SJCRH30 (cell line): ENCODE measurements at places on chromosomes 12 and 14. TPM values are rescaled to one million over a fixed set of nuclear protein-coding genes. Genes with fewer than 3 reads are reported as not detected.
A peak's percentile ranks its signal among the peaks of the same experiment; 100 is the strongest.

DNA sequence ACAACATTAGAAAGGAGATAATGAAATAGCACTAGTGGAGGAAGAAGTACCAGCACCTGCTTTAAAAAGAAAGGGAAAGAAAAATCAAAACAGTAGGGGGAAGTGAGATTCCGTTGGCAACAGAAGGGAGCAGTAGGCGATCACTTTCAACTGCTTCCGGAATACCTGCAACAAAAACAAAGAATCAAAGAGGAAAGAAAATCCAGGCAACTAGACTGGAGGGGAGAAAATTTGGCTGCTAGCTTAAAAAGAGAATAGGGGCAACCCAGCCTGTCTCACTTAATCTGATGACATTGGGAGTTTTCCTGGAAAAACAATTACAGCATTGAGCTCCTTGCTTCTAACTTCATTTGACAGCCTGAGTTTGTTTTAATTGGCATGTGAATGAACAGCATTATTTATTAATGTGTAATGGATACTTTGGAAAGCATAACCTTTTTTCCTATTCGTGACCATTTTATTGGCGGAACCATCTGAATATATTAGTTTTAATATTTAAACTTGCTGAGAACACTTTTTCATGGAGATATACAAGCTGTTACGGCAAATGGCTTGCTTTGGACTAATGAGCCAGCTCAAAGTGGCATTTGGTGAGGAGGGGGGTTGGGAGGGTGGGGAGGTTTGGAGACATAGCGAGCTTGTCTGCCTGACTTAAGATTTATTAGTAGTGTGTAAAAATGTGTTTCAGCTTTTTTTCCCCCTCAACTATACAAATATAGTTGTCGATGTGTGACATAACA, 2.5 kb upstream of the DACT1 start:
- H3K36me3 ChIP-seq, result no peaks in the 10 kb centered on the region
- H3K27me3 ChIP-seq, result no peaks in the 10 kb centered on the region
- no peak overlapping the region for H3K27ac ChIP-seq
- DNase-seq, result peak; percentile 4
- H3K4me1 ChIP-seq, result peaks cover 12% of the 10 kb centered on the region

DNA sequence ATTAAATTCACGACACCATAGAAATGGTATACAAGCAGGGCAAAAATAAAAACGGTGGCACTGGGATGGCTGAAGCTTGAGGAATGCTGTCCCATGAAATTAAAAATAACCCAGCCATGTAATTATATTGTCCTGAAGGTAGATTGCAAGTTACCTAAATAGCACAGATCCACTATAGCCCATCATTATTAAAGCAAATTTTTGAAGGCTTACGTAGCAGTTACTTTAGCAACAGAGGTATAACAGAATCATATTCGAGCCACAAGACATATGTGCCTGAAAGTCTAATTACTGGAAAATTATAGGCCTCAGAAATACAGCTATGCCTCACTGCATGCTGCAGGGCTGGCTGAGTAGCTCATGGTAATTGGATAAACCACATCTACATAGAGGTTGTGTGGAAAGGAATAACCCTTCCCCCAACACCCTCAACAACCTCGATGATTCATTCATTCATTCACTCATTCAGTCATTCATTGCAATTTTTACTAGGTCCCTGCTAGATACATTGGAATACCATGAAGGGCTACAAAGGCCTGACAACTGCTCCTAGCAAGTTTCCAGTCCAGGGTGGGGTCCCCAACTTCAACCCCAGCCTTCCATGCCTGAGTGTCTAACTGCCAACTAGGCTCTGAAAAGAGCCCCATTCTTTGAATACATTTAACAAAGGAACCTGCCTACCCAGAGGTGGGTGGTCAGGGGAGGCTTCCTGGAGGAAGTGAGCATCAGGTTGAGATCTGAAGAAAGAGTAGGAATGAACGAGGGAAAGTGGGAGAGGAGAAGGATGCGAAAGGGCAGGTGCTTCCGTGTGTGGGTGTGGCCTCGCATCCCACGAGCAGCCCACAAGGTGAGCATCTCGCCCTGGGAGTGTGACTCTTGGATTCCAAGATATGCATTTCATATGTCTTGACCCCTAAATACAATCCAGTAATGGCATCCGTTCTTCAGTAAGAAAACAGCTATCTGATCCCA, 18.0 kb upstream of the CMKLR1 start:
- H3K36me3 ChIP-seq, result no peaks in the 10 kb centered on the region
- H3K4me3 ChIP-seq, result no peak overlapping the region
- H3K27me3 ChIP-seq, result no peaks in the 10 kb centered on the region
- no peak for DNase-seq
- H3K27ac ChIP-seq, result no peak overlapping the region

DNA sequence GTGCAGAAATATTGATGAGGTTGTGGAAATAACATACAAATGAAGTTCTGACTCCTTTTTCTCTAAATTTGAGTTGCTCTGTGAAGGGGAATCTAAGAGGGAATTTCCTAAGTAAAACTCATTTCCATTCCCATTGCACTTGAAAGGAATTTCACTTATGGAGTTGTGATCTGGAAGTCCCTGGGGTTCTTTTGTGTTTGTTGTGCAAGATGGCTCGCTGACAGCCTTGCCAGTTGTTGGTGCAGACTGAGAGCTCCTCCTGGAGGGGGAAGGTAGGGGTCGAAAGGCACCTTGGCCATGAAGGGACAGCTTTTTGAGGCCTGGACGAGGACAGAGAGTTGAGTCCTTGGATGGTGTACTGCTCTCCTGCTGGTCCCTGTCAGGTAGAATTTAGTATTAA, 72.0 kb downstream of the C12orf56 start:
- H3K27me3 ChIP-seq, result no peaks in the 10 kb centered on the region
- no peaks in the 10 kb centered on the region for H3K36me3 ChIP-seq
- no peaks in the 10 kb centered on the region; the same call in 1 of the 2 replicates for H3K4me1 ChIP-seq
- H3K4me3 ChIP-seq, result no peak overlapping the region

DNA sequence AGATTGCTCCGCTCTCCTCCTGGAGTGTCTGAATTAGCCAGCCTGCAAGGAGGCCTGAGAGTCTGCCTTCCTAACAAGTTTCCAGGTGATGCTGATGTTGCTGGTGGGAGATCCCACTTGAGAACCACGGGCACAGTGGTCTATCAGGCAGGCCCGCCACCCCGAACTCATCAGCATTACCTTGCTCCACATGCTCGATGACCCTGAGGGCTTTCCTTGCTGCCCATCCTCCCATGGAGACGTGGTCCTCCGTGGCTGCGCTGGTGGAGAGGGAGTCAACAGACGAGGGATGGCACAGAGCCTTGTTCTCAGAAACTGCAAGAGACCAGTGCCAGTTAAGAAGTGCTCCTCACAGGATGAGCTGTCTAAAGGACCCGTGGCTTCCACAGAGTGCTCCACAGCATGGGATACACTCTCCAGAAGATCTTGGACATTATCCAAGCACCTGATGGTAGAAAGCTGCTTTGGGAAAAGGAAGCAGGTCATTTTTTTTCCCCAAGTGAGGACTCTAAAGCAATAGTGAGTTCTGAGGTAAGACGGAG, 18.3 kb downstream of the HAL start:
- H3K4me3 ChIP-seq, result no peak overlapping the region
- no peak for DNase-seq
- H3K27me3 ChIP-seq, result no peaks in the 10 kb centered on the region
- H3K27ac ChIP-seq, result no peak overlapping the region
- no peaks in the 10 kb centered on the region for H3K4me1 ChIP-seq

GRCh38 chr14:80973931-80974641, 18.7 kb downstream of the TSHR start:
- H3K36me3 ChIP-seq, result no peaks in the 10 kb centered on the region
- no peak overlapping the region for H3K4me3 ChIP-seq
- peaks cover 5% of the 10 kb centered on the region; the same call in 1 of the 2 replicates for H3K4me1 ChIP-seq
- peak overlapping the region; percentile 40 for H3K27ac ChIP-seq
- no peaks in the 10 kb centered on the region for H3K27me3 ChIP-seq
- DNase-seq, result peak; percentile 63

- H3K4me3 ChIP-seq, result no peak overlapping the region
- H3K36me3 ChIP-seq, result peaks cover 16% of the 10 kb centered on the region
- H3K4me1 ChIP-seq, result peaks cover 6% of the 10 kb centered on the region; the same call in 1 of the 2 replicates
- no peaks in the 10 kb centered on the region for H3K27me3 ChIP-seq
Observed at GRCh38 chr14:45068396-45068795, 15.5 kb upstream of the PRPF39 start.

- H3K27ac ChIP-seq, result no peak overlapping the region
- H3K36me3 ChIP-seq, result no peaks in the 10 kb centered on the region
- H3K4me1 ChIP-seq, result no peaks in the 10 kb centered on the region
- H3K4me3 ChIP-seq, result no peak overlapping the region
- no peaks in the 10 kb centered on the region for H3K27me3 ChIP-seq
Observed at GRCh38 chr12:114752217-114752616, 68.2 kb upstream of the TBX3 start.

TROAP gene
- total RNA-seq, result 79.4 and 87.0 TPM in 2 replicates

HOXC4 gene
- 4.7 and 6.3 TPM in 2 replicates for total RNA-seq

KLRK1 gene
- not detected in 2 replicates for total RNA-seq

DBX2 gene
- not detected in 2 replicates for total RNA-seq

PARP2 gene
- total RNA-seq, result 41.2 and 44.4 TPM in 2 replicates

PTGER2 gene
- 0.36 and 0.43 TPM in 2 replicates for total RNA-seq
